ENCODE measurements at places on chromosomes 5 and 9.
A peak's percentile ranks its signal among the peaks of the same experiment; 100 is the strongest.

GRCh38 chr9:33014665-33015014 is 10.4 kb upstream of the DNAJA1 start:
- DNase-seq, result no peak

- DNase-seq, result no peak
Measured at GRCh38 chr5:178297751-178298150, 65.1 kb upstream of the PHYKPL start.

GRCh38 chr9:84781458-84781857 is 111.9 kb downstream of the NTRK2 start:
- DNase-seq, result no peak

DNA sequence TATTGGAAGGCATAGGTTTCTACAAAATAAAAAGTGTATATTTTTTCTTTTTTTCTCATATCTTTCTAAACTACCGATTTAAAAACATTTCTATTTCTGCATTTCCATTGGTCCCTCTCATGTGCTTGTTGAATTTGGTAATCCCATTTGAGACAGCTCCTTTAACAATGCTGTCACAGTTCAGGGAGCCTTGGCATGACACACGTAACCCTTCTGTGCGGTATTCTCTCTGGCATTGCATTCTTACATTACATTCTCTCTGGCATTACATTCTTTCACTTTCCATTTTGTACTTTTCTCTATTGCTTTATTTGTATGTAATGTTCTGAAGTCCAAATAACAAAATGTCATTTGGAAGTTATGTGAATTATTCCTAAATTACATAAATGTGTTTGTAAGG is 150.7 kb upstream of the RASGRF2 start:
- no peak for DNase-seq

DNA sequence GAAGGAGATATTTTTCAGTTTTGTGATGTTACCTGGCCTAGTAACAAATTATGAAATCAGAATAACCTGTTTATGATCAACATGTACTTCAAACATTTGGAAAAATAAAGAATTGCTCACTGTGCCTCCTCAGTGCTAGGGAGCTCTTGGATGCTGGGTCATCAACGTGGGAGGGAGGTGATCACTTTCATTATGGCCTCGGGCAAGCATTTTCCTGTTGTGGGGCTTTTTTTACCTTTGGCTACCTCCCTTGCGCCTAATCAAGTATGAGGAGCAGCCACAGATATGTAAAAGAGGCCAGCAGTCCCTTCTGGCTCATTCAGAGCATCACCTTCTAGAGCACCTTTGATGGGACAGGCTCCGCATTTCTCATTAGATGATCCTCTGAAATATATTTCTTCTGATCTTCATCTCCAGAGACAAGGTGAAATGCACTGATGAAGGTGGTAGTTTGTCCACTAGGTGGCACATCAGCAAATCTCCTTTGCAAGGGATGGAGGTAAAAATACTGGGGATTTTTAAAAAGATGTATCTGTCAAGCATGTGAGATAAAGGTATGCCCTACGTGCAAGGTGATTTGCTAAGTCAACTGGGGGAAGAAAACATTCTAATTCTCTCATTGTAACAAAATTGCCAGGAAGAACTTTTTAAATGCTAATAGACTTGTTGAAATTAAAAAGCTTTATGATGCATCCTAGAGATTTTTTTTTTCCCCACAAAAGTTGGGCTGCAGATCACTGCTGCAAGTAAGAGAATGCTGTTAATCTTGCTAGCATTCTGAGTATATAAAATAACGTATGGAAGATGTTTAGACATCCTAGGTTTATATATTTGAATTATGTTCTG is 218.2 kb downstream of the MAST4 start:
- DNase-seq, result no peak

DNA sequence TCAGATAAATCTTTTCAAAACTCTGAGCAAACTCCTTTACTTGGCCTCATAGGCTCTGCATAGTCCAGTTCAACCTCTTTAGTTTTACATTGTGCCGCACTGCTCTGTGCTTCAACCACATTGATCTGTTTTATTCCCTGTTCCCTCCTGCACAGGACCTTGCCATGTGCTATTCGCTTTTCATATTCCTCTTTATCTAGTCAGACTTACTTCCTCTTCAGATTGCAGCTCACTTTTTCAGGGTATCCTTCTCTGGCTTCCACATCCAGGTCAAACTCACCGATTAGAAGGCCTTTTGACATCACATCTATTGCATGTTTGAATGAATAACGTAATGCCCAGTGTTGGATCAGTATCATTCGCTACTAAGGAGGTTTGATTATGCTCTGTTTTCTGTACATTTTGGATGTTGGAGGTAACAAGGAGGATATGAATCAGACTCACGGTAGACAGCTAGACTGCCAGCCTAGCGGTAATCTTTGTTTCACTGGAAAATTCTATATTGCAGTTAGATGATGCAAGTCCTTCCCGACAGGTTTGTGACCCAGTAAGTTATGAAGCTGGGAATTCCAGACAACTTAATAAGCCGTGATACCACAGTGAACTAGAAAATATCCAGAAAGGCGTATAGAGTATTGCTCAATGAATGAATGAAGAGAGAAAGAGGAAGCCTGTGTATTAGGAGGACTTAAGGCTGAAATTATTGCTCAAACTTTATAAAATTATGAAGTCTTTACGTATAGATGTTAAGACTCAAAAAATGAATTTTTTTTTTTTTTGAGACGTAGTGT is 65.7 kb downstream of the IQGAP2 start:
- no peak for DNase-seq

DNA sequence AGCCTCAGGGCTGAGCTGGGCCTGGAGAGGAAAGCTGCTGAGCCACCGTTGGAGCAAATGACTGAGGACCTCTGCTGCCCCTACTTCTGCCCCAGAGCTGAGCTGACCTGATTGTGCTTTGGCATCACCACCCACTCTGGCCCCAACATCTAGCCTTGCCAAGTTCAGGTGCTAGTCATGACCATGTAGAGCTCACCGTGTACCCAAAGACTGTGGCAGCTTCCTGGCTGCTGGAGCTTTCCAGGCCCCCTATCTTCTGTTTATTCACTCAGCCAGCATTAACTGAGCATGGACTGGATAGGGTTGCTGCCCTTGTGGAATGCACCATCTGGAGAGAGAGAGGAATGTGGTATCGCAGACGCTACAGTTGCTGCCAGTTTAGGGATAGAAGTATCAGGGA is 49.1 kb downstream of the JADE2 start:
- DNase-seq, result peak; percentile 24

- DNase-seq, result no peak
Measured at GRCh38 chr5:82100303-82101077, 128.7 kb downstream of the ATG10 start.

GRCh38 chr9:87007711-87008366 is 60.5 kb upstream of the GAS1 start:
- no peak for DNase-seq

- DNase-seq, result no peak
Measured at GRCh38 chr5:123511290-123511647, 708 bp upstream of the CSNK1G3 start.

DNA sequence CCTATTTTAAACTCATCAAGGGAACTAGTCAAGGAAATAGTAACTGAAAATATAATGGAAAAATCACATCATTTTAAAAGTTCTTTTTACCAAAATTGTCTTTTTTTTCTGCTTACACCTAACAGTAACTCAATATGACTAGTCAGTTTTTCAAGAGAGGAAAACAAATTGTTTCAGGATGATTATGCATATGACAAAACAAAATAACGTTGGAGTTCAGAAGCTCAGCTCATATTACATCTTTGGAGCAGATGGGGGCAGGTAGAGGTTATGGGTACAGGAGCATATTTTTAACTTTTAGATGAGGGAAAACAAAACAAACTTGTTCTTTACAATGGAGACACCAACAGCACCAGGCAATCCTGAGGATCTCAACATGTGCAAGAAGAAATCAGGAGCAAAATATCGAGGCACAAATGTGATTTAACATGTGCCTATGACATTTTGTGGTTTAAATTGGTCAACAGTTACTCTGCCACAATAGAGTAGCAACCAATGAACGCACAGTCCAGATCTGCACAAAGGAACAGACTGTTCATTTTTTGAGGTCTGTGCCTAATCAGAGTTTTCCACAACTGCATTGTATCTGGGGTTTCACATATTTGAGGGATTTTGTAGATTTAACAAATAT is 659.0 kb downstream of the ANXA1 start:
- no peak for DNase-seq
